Left kidney (tissue), 8 donors: ENCODE measurements at places on chromosomes 2 and 18. TPM values are rescaled to one million over a fixed set of nuclear protein-coding genes. Genes with fewer than 3 reads are reported as not detected.

The MYL12B gene
- polyA plus RNA-seq = 538 TPM

The SCN2A gene
- 2.7 TPM for polyA plus RNA-seq

The MAB21L4 gene
- polyA plus RNA-seq = 4.8 TPM

The RAX gene
- not detected for polyA plus RNA-seq

DNA sequence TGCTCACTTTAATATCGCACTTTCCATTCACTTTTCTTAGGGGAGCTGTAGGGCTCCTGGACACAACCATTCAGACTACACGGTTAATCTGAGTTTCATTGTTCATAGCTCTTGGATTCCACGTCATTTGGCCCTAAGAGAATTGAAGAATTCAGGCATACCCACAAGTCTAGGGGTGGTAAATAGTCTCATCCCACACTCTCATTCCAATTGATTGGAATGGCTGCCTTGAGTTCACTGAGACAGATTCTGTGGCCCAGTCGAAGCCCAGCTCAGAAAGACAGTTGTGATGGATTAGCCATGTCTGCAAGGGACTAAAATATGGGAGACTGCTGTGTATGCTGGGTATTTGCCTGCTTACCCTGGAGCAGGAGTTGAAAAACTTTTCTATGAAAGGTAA lies 124.6 kb downstream of the TFCP2L1 start:
- no peak for DNase-seq
